Vagina (tissue), 2 donors: ENCODE measurements at places on chromosomes 3 and 15.

- peak; percentile 9 for DNase-seq
- H3K36me3 ChIP-seq, result peaks cover 26% of the 10 kb centered on the region
- H3K4me1 ChIP-seq, result peaks cover 43% of the 10 kb centered on the region
- peak overlapping the region; percentile 95 for H3K4me3 ChIP-seq
- H3K27me3 ChIP-seq, result no peaks in the 10 kb centered on the region
Observed at GRCh38 chr3:14126887-14127505, 2.1 kb downstream of the TMEM43 start.

- H3K27ac ChIP-seq, result peak overlapping the region; percentile 94
- peaks cover 33% of the 10 kb centered on the region for H3K4me1 ChIP-seq
- H3K27me3 ChIP-seq, result no peaks in the 10 kb centered on the region
- H3K4me3 ChIP-seq, result peak overlapping the region; percentile 98
Observed at GRCh38 chr3:184175981-184176376, 1.3 kb downstream of the AP2M1 start.

GRCh38 chr15:60667190-60667868 is 188.4 kb upstream of the ICE2 start:
- H3K27me3 ChIP-seq, result no peaks in the 10 kb centered on the region
- no peaks in the 10 kb centered on the region for H3K36me3 ChIP-seq
- no peak for DNase-seq
- H3K4me1 ChIP-seq, result no peaks in the 10 kb centered on the region

GRCh38 chr15:69078638-69079037 is 64.1 kb downstream of the NOX5 start:
- H3K36me3 ChIP-seq, result no peaks in the 10 kb centered on the region
- H3K27me3 ChIP-seq, result no peaks in the 10 kb centered on the region
- no peak overlapping the region for H3K4me3 ChIP-seq
- peaks cover 38% of the 10 kb centered on the region for H3K4me1 ChIP-seq

DNA sequence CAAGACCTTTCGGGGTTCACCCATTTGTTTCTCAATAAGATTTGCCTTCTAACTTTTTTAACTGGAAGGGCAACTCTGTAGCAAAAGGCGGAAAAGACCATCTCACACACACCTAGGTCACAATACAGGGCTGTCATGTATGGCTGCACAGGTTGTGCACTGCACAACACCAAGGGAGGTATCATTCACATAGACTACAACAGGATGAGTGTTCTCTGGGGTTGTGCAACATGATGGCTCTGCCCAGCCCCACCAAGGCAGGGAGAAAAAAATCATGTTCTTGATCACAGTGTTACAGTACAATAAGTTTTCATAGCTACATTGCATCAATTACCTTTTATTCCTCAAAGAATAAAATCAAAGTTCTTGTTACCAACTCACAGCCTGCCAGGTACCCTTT is 52.8 kb downstream of the ANXA2 start:
- no peak overlapping the region for H3K27ac ChIP-seq
- peaks cover 7% of the 10 kb centered on the region for H3K36me3 ChIP-seq
- H3K4me3 ChIP-seq, result no peak overlapping the region
- DNase-seq, result no peak
- peaks cover 12% of the 10 kb centered on the region for H3K4me1 ChIP-seq
- H3K27me3 ChIP-seq, result no peaks in the 10 kb centered on the region

- peak overlapping the region; percentile 95 for H3K27ac ChIP-seq
- H3K4me3 ChIP-seq, result peak overlapping the region; percentile 86
- H3K4me1 ChIP-seq, result peaks cover 33% of the 10 kb centered on the region
- H3K27me3 ChIP-seq, result no peaks in the 10 kb centered on the region
Observed at GRCh38 chr15:85380812-85381642, 624 bp downstream of the AKAP13 start.

DNA sequence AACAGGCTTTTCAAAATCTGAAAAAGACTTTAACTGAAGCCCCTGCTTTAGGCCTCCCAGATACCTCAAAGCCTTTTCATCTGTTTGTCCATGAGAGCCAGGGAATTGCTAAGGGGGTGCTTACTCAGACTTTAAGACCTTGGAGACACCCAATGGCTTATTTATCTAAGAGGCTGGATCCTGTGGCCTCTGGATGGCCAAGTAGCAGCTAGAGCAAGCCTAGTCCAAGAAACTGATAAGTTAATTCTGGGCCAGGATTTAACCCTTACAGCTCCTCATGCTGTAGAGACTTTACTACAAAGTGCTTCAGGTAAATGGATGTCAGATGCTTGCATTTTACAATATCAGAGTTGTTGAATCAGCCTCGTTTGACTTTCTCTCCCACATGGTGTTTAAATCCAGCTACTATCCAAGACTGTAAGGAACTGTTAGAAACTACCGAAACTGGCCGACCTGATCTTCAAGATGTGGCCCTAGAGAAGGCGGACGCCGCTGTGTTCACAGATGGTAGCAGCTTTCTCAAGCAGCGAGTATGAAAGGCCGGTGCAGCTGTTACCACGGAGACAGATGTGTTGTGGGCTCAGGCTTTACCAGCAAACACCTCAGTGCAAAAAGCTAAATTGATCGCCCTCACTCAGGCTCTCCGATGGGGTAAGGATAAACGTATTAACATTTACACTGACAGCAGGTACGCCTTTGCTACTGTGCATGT is 3.3 kb downstream of the DET1 start:
- H3K27me3 ChIP-seq, result no peaks in the 10 kb centered on the region
- H3K27ac ChIP-seq, result peak overlapping the region; percentile 60
- no peaks in the 10 kb centered on the region for H3K36me3 ChIP-seq
- H3K4me1 ChIP-seq, result peaks cover 21% of the 10 kb centered on the region
- H3K4me3 ChIP-seq, result no peak overlapping the region

DNA sequence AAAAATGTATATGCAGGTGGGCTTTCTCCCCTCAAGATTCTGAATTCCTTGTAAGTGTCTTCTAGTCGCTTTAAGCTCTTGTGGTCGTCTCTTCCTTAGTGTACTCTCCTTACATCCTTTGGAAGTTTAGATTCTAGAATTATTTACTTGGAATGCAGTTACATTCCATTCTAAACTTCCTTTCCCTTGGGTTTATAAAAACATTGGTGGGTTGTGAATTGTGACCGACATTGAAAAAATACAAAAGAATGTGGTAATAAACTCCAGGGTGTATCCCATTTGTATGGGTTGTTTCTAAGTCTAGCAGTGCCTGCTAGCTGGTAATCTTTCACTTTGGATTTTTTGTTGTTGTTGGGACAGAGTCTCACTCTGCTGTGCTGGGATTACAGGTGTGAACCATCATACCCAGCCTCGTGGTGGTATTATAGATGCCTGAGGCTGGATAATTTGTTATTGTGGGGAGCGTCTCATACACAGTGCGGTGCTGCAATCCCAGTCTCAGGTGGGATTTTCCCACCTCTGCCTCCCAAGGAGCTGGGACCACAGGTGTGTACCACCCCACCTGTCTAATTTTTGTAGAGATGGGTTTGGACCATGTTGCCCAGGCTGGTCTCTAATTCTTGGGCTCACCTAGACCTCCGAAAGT is 9.1 kb downstream of the CHD2 start:
- no peak overlapping the region for H3K4me3 ChIP-seq
- DNase-seq, result no peak
- no peaks in the 10 kb centered on the region for H3K36me3 ChIP-seq
- H3K27me3 ChIP-seq, result no peaks in the 10 kb centered on the region

- peak overlapping the region; percentile 87 for H3K27ac ChIP-seq
- no peaks in the 10 kb centered on the region for H3K27me3 ChIP-seq
- H3K4me3 ChIP-seq, result no peak overlapping the region
- no peaks in the 10 kb centered on the region for H3K36me3 ChIP-seq
- peaks cover 44% of the 10 kb centered on the region for H3K4me1 ChIP-seq
- DNase-seq, result peak; percentile 97
Observed at GRCh38 chr15:40266828-40267304, 16.0 kb downstream of the ANKRD63 start.

DNA sequence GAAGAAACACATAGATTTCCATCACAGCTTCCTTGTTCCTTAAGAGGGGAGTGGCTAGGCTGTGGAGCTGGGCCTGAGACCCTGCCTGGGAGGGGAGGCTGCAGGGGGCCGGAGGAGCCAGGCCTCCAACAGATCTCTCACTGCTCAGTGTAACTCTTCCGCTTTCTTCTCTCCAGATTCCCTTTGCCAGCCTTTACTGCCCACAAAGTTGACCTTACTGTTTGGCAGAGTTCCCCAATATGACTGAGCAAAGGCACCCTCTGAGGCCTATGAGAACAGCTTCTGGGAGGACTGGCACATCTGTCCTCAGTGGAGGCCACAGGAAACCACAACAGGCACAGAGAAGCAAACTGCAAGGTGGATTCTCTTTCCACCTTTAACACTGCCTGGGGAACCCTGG is 38.1 kb downstream of the SLCO2A1 start:
- H3K27ac ChIP-seq, result no peak overlapping the region
- H3K27me3 ChIP-seq, result no peaks in the 10 kb centered on the region
- no peak overlapping the region for H3K4me3 ChIP-seq
- no peaks in the 10 kb centered on the region for H3K36me3 ChIP-seq

DNA sequence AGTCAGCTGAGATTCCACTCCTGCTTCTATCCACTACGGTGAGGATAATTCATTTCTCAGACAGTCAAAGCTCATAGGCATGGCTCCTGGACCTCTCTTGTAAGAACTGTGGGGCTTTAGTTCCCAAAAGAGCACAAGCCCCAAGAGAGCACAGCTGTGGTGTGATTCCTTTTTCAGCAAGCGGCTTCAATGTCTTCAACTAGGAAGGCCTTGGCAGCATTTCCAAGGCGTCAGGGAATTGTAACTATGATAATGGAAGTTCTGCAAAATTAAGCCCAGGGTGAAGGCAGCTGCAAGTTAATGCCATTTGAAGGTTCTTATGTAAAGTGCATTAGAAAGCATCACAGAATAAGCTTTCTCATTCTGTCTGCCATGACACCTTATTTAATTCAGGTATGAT is 657.1 kb downstream of the GRM7 start:
- peaks cover 5% of the 10 kb centered on the region for H3K4me1 ChIP-seq
- H3K36me3 ChIP-seq, result no peaks in the 10 kb centered on the region
- no peak for DNase-seq
- H3K4me3 ChIP-seq, result no peak overlapping the region
- no peak overlapping the region for H3K27ac ChIP-seq
- H3K27me3 ChIP-seq, result no peaks in the 10 kb centered on the region

DNA sequence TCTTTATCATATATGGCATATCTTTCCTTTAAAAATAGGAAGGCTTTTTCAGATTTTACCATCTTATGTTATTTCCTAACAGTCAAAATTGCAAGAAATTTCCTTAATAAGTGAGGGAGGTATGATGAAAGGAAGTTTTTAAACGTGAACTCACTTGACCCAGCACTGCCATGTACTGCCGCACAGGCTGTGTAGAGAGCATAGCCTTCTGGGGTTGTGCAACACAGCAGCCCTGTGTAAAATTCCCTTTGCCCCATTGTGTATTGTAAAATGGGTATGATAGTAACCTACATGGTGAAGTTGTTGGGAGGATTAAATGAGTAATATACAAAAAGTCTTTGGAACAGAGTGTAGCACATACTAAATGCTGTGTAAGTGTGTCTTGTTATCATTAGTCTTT is 78.6 kb downstream of the PEX5L start:
- H3K27me3 ChIP-seq, result no peaks in the 10 kb centered on the region
- no peak overlapping the region for H3K27ac ChIP-seq
- H3K4me1 ChIP-seq, result no peaks in the 10 kb centered on the region
- no peak overlapping the region for H3K4me3 ChIP-seq

- peaks cover 28% of the 10 kb centered on the region for H3K4me1 ChIP-seq
- no peaks in the 10 kb centered on the region for H3K27me3 ChIP-seq
- no peak for DNase-seq
- no peaks in the 10 kb centered on the region for H3K36me3 ChIP-seq
- H3K27ac ChIP-seq, result no peak overlapping the region
Observed at GRCh38 chr15:74815121-74815934, 2.7 kb downstream of the LMAN1L start.

- peak overlapping the region; percentile 95 for H3K27ac ChIP-seq
- DNase-seq, result no peak
- H3K4me1 ChIP-seq, result peaks cover 56% of the 10 kb centered on the region
- no peaks in the 10 kb centered on the region for H3K36me3 ChIP-seq
Observed at GRCh38 chr3:48086705-48087104, 70.5 kb upstream of the MAP4 start.

GRCh38 chr15:48422401-48422800 is 91.2 kb downstream of the DUT start:
- H3K36me3 ChIP-seq, result no peaks in the 10 kb centered on the region
- H3K4me3 ChIP-seq, result no peak overlapping the region
- H3K4me1 ChIP-seq, result no peaks in the 10 kb centered on the region
- H3K27me3 ChIP-seq, result no peaks in the 10 kb centered on the region

DNA sequence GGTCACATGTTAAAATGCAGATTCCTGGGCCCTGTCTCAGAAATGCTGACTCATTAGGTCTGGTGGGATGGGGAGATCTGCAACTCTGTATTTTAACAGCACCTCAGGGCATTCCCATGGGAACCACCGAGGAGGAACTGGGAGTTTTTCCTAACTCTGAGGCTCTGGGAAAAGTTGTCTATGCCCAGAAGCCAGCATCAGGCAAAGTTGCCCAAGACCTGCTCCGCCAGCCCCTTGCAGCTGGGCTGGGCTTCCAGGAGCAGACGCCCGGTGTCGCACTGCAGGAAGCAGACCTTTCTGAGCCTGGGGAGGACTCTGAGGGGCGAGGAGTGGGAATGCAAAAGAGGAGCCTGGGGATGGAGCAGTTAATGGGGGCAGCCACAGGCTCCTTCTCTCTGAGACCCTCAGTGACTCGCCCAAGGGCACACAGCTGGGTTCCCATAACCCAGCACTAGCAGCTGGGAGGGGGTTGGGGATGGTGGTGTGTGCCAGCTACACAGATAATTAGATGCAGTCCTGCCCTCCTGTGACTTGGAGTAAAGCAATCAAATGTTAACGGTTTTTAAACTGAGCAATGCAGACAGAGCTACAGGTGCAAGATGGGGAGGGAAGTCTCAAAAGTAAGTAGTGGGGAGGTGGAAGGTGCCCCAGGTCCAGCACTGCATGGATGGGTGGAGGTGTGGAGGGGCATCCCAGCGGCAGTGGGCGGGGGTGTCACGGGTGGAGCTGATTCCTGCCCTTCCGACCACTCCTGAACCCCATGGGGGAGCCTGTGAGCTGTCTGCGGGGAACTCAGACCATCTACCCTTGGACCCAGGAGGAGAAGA is 100.4 kb downstream of the LSM3 start:
- no peak overlapping the region for H3K4me3 ChIP-seq
- H3K27ac ChIP-seq, result no peak overlapping the region
- no peak for DNase-seq
- H3K4me1 ChIP-seq, result no peaks in the 10 kb centered on the region

- H3K4me3 ChIP-seq, result no peak overlapping the region
- H3K4me1 ChIP-seq, result peaks cover 29% of the 10 kb centered on the region
- no peaks in the 10 kb centered on the region for H3K27me3 ChIP-seq
- H3K27ac ChIP-seq, result no peak overlapping the region
Observed at GRCh38 chr15:101501703-101502373, 12.3 kb upstream of the PCSK6 start.

GRCh38 chr3:26280517-26280916 is 342.1 kb upstream of the LRRC3B start:
- DNase-seq, result no peak
- H3K27ac ChIP-seq, result no peak overlapping the region
- no peak overlapping the region for H3K4me3 ChIP-seq
- no peaks in the 10 kb centered on the region for H3K27me3 ChIP-seq
- H3K4me1 ChIP-seq, result no peaks in the 10 kb centered on the region

GRCh38 chr3:151838574-151839312 is 24.8 kb downstream of the AADAC start:
- H3K27ac ChIP-seq, result no peak overlapping the region
- no peak overlapping the region for H3K4me3 ChIP-seq
- peaks cover 13% of the 10 kb centered on the region for H3K4me1 ChIP-seq
- no peaks in the 10 kb centered on the region for H3K36me3 ChIP-seq
- H3K27me3 ChIP-seq, result no peaks in the 10 kb centered on the region
